HS-27A (cell line): ENCODE measurements at places on chromosomes 1 and 21.

DNA sequence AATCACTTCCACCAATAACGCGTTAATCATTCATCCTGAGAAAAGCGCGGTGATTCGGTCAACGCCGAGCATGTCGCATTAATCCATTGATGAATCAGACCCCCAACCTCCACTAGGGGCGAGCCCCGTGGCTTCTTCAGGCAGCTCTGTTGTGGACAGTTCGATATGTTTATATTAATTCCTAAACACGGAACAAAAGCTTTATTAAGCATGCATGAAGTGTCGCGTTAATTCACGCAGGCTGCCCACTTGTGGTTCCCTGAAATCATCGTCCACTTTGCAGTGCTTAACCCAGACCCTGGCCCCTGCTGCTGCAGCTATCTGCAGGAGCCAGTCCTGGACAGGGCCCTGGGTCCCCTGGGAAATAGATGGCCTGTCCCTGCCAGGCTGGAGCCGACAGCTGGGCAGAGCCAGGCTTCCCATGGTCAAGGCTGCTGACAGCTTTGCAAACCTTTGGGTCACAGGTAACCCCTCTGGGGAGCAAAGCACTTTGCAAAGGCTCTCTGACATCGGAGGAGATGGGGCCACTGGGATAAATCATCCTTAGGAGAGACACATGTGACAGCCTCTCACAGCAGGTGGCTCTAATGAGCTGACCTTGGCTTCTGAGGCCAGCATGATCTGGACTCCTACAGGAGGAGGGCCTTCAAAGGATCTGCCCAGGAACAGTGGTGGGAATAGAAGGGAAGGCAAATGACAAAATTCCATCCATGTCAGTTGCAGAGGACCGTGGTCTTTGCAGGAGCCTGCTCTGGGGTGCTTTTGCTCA lies 137.0 kb upstream of the AJAP1 start:
- DNase-seq: no peak

GRCh38 chr1:3070644-3071564 lies 1.9 kb downstream of the PRDM16 start:
- no peak for DNase-seq

- DNase-seq: no peak
Measured at GRCh38 chr1:205632669-205633169, 908 bp upstream of the ELK4 start.

DNA sequence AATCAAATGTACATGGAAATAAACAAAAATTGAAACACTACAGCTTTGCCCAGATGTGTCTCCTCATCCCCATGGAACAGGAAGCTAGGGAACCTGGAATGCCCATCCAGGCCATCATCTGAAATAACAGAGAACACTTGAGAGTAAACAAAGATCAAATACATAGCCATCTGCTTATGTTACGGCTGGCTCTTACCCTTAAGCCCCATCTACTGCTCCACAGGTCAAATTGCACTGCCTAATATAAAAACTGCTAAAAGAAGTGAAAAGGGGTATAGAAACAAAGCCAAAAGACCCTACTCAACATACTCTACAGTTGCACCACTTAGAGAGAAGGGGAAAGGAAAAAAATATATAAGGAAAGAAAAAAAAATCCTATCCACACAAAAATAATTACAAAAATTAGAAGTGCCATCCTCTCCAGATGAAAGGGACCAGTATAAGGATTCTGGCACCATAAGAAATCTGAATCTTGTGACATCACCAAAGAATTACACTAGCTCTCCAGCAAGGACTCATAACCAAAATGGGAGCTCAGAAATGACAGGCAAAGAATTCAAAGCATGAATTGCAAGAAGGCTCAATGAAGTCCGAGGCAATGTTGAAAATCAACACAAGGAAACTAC lies 26.9 kb downstream of the OR6Y1 start:
- DNase-seq: no peak

- DNase-seq: no peak
Measured at GRCh38 chr21:28767523-28767922, 225.2 kb downstream of the LTN1 start.
